Liver (tissue), 10 donors: ENCODE measurements at places on chromosomes 6 and 20.

DNA sequence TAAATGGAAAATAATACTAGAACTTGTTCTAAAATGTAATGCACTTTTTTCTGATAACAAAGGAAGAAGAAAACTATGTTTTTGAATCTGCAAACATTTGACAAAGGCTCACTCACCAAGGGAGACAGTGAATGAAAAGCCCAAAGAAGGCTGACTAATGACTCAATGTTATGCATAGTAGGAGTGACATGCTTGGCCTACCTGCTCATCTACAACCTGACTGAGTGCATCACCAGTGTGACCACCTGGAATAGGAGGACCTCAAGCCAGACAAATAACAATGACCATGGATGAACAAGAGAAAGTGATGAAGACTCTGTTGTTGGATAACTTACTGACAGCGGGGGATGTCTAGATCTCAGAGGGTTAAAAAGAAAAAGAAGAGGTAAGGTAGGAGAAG, 157.2 kb downstream of the SIM1 start:
- no peak for DNase-seq

DNA sequence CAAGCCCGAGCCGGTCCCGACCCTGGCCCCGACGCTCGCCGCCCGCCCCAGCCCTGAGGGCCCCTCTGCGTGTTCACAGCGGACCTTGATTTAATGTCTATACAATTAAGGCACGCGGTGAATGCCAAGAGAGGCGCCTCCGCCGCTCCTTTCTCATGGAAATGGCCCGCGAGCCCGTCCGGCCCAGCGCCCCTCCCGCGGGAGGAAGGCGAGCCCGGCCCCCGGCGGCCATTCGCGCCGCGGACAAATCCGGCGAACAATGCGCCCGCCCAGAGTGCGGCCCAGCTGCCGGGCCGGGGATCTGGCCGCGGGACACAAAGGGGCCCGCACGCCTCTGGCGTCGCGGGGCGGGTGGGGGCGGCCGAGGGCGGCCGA, 37.5 kb downstream of the YTHDF1 start:
- DNase-seq: no peak

DNA sequence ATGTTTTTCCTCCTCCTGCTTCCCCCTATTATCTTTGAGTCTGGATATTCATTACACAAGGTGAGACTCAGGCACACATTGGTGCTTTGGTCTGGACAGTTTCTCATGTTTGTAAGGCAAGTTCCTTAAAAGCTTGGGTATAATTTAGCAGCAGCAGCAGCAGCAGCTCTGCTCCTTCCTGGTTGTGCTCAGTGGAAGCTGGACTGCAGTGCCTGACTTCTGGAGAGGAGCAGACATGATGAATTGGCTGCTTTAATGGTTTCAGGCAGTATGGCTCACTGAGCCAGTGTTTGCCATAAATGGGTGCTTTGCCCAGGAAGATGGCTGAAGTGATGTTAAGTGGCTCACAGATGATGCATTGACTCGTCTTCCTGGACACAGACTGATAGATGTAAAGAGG, 32.4 kb downstream of the SLC9A8 start:
- no peak for DNase-seq

- no peak for DNase-seq
Measured at GRCh38 chr20:42915081-42915480, 274.6 kb downstream of the PTPRT start.

GRCh38 chr6:142927271-142927580, 17.8 kb downstream of the HIVEP2 start:
- DNase-seq: no peak

DNA sequence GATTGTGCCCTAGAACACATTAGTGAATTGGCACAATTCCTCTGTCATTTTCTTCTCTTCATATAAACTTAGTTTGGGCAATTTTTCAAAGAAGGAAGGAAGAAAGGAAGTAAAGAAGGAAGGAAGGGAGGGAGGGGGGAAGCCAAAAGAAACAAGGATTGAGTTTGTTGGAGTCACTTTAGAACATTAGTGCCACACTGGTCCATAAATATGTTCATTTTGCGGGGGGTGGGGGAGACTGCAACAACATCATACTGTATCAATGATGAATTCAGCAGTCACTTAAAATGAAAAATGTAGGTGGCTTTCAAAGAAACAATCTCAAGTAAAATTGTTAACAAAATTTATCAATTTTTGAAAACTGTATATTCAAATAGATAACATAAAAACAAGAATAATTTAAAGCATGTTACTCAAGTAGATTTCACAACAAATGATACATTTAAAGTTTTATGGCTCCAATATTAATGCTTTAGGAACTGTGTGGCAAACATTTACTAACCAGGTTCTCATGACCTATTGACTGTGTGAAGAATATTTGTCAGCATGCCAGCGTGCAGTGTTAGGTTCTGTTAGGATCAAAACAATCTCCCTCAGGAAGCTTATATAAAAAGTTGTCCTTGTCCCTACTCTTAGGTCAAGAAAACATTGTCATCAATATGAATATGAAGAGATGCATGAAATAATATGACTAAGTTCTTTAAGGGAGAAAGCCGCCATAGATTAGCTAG, 208.1 kb upstream of the AGPAT4 start:
- DNase-seq: no peak

DNA sequence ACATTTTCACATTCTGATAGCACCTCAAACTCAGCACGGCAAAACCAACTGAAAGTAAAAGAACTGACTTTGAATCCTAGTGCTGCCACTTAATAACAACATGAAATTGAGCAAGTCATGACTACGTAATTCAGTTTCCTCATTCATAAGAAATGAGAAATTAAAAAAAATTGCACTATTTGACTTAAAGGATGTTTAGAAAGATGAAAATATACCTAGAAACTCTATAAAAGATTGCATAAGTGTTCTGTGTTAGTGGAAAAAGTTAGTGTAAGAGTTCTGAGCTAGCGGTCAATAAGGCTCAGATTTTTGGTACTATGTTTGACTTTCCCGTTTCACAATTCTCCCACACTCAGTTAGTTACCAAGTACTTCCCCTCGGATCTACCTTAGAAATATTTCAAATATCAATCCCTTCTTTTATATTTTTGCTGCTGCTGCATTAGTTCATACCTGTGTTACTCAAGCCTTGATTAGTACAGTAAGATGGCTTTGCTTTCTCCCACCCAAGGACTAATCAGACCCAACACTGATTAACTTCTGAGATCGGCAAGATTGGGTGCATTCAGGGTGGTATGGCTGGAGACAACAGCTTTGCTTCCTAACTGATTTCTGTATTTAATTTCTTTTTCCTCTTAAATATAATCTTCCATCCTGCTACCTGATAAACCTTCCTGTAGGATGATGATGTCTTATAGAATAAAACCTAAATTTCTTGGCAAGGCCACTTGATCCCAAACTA, 25.9 kb downstream of the ECHDC1 start:
- DNase-seq: no peak

DNA sequence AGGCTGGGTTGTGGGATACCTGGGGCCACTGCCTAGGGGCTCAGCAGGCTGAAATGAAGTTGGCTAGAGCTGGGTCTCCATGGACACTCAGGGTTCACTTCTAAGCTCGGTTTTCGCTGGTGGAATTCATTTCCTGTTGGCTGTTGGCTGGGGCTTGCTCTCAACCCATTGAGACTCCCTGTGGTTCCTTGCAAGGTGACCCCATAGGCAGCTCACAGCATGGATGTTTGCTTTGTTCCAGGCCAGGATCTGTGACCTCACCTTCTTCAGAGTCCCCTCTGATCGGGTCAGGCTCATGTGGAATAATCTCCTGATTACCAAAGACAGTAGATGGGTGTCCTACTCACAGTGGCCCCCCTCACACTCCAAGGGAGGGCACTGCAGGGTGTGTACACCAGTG, 229.3 kb downstream of the QKI start:
- DNase-seq: no peak

- DNase-seq: no peak
Measured at GRCh38 chr20:20435453-20435852, 67.5 kb downstream of the INSM1 start.
